ENCODE measurements at places on chromosomes 1 and 21.

DNA sequence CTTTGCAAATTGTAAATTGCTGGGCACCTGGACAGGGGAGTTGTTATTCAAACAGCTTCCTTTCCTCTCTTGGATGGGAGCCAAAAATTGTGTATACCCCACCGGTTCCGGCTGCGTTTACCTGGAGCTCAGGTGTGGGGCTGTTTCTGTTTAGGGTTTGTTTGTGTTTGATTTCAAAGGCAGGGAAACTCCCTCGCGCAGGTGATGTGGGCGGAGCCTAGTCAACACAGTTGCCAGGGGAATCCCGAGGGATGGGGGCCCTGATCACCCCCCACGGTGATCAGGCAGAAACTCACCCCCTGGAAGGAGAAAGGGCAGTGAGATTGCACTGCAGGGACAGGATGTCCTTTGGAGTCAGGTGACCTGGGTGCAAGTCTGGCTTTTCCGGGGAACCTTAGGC lies 28.3 kb downstream of the CDCP2 start:
- DNase-seq, result no peak

DNA sequence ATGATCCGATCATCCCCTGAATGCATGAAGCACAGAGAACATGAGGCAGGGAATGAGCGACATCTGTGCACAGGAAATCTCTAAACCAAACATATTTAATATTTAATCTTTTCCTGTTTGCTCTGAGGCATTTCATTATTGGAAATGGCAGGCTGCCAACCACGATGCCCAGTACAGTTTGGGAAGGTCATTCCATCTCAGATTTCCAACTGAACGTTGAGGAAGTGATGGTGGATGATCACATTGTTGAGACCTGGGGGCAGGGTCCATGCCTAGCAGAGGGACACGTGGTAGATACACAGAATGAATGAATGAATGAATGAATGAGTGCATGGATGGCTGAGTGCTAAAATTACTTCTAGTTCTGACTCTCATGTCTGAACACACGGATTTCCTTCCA lies 15.9 kb upstream of the FASLG start:
- DNase-seq, result no peak

- DNase-seq, result no peak
These were observed 98.4 kb upstream of the KAZN start for GRCh38 chr1:14500041-14500440.

GRCh38 chr1:148362626-148363438 lies 120.3 kb downstream of the PPIAL4G start:
- DNase-seq, result no peak

DNA sequence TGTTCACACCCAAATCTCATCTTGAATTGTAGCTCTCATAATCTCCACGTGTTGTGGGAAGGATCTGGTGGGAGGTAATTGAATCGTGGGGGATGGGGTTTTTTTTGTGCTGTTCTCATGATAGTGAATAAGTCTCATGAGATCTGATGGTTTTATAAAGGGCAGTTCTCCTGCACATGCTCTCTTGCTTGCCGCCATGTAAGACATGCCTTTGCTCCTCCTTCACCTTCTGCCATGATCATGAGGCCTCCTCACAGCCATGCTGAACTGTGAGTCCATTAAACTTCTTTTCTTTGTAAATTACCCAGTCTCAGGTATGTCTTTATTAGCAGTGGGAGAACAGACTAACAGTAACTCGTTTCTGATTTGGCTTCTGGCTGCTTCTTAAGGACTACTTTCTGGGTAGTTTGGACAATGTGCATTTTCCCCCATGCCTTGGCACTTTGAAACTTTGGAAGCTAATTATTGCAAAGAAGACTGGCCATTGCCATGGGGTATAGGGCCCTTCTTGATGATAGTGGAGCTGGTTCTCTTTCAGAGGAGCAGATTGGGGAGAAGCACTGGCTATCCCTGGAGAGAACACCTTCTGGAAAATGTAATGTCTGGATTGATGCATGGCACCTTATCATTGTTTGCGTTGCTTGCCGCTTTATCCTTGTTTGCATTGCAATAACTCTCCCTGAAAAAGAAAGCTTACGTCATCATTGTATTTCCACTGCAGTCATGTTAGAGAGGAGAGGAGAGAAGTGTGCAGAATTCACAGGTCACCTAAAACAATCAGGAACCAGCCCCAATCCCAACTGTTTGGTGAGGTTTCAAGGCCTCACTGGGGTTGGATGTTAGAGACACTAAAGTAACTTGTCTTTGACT lies 5.9 kb downstream of the CNIH3 start:
- DNase-seq, result no peak

- DNase-seq, result no peak
These were observed 11.3 kb upstream of the PDZK1IP1 start for GRCh38 chr1:47201179-47201578.
